ENCODE measurements at places on chromosomes 3 and 15. TPM values are rescaled to one million over a fixed set of nuclear protein-coding genes. Genes with fewer than 3 reads are reported as not detected.

The TRIM42 gene
- not detected for total RNA-seq

The SCG3 gene
- total RNA-seq = not detected

DNA sequence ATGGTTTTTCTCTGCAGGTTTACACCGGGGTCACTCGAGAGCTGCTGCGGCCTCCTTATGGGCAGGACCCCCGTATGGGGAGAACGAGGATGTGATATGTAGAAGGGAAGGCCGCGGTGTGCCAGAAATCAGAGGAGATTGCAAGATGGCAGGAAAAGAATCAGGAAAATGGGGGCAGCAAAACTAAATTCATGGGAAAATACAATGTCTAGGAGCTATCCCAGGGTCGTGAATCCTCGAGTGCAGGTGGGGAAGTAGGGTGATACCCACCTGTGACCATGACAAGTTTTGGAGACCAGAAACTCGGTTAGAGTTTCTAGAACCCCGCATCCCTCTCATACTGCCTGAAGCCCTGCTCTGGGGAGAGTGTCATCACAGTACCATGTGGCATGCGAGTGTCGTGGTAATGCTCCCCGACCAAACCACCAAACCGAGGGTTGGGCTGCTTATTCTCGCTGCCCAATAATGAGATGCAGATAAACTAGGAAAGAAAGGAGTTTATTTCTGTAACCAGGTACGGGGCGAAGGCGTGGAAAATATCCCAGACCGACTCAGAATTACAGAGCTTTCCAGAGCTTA lies 781 bp downstream of the TRNT1 start:
- peaks cover 2% of the 10 kb centered on the region for H3K36me3 ChIP-seq
- no peaks in the 10 kb centered on the region for H3K4me1 ChIP-seq
- no peaks in the 10 kb centered on the region for H3K27me3 ChIP-seq
- no peak for DNase-seq

DNA sequence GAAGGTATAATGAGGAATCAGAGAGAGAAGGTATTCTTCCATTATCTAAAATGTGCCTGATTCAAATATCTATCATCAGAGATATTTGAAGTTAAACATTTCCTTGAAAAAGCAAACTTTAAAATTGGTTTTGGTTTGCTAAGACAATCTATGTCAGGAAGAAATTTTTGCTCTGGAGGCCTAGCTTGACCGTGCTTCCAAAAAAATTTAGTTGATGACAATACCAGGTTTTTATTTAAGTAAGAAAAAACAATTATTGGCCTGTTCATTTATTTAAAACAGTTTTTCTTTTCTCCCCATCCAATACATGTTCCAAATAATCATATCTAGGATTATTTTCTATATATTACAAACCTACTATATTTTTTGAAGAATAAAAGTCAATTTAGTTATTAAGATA lies 75.3 kb downstream of the OTOL1 start:
- H3K27ac ChIP-seq = no peak overlapping the region
- H3K4me3 ChIP-seq = no peak overlapping the region
- no peaks in the 10 kb centered on the region for H3K36me3 ChIP-seq
- DNase-seq = no peak

The FSD2 gene
- total RNA-seq = not detected

DNA sequence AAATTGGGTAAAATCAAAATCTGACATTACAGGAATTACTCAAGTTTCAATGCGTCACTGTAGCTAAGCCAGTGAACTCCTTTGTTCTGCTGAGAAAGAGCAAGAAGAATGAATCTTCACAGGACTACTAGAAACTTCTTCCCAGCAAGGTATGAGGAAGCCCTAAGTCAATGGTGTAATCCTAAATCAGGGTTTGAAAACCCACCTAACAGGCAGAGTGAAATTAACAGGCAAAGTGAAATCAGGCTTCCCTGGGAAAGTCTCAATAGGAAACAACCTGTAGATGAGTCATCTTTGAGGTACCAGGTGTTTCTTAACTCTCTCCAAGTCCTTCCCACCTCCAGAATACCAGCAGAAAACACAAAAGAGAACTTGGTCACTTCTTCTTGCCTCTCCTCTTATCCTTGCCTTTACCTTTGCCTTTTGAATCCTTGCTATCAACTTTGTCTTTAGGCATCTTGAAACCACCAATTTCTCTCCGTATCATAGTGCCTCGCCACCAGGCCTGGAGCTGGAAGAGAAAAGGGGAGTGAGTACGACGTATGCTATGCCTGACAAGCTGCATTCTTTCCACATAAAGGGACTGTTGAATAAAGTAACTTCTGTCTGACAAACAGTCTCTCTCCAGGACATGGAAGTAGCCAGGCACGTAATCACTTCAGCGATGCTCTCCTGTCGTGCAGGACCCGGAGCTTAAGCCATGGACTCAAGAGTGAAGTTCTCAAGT lies 60.6 kb upstream of the RPL35A start:
- no peak overlapping the region for H3K4me3 ChIP-seq
- H3K27me3 ChIP-seq = no peaks in the 10 kb centered on the region
- H3K36me3 ChIP-seq = peaks cover 2% of the 10 kb centered on the region
- no peak overlapping the region for H3K27ac ChIP-seq
- H3K4me1 ChIP-seq = no peaks in the 10 kb centered on the region
- no peak for DNase-seq

- no peak for DNase-seq
- H3K27ac ChIP-seq = no peak overlapping the region
- H3K4me3 ChIP-seq = no peak overlapping the region
- no peaks in the 10 kb centered on the region for H3K27me3 ChIP-seq
- H3K36me3 ChIP-seq = no peaks in the 10 kb centered on the region
Measured at GRCh38 chr15:52042051-52042851, 23.2 kb downstream of the MAPK6 start.

DNA sequence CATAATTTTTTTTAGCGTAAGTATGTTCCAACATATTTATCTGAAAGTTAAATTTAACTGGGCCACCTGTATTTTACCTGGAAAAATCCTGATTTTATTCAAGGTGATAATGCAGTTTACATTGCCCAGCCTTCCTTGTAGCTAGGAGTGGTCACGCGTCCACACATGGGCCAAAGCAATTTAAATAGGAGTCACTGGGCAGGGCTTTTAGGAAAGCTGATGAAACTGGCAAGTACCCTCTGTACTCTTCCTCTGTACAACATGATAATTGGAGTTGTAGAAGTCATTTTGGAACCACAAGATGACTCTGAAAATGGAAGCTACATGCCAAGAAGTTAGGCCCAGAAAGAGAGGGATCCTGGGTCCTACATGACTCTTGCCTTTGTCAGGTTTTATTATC lies 9.5 kb downstream of the BTD start:
- no peak overlapping the region for H3K27ac ChIP-seq
- no peaks in the 10 kb centered on the region for H3K27me3 ChIP-seq
- no peak overlapping the region for H3K4me3 ChIP-seq
- H3K36me3 ChIP-seq = no peaks in the 10 kb centered on the region
- H3K4me1 ChIP-seq = peaks cover 3% of the 10 kb centered on the region

The RNU5B-1 gene
- 40.6 TPM for total RNA-seq

GRCh38 chr15:73239564-73240215 lies 129.1 kb downstream of the HCN4 start:
- no peak for DNase-seq
- H3K4me3 ChIP-seq = no peak overlapping the region
- H3K4me1 ChIP-seq = no peaks in the 10 kb centered on the region

- H3K4me3 ChIP-seq = no peak overlapping the region
- H3K27ac ChIP-seq = no peak overlapping the region
- H3K36me3 ChIP-seq = no peaks in the 10 kb centered on the region
- H3K4me1 ChIP-seq = no peaks in the 10 kb centered on the region
- no peaks in the 10 kb centered on the region for H3K27me3 ChIP-seq
Measured at GRCh38 chr3:123476967-123477750, 28.3 kb upstream of the ADCY5 start.

The PAQR9 gene
- not detected for total RNA-seq

DNA sequence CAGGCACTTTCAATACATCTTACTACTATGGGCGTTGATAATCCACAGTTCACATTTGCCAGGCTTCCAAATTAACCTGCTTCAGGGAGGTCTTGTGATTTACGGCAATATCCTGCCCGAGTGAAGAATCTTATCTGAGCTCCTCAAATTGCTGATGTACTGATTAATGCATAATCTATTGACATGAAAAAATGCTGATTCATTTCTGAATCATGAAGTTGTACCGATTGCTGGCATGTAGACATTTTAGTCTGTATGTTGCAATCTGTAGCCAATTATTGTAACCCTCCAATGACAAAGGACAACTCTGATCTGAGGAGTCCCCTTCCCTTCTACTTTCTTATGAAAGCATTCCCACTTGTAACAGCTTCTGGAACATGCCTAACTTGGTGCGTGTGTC lies 97.2 kb downstream of the SEC22A start:
- no peak for DNase-seq
- H3K4me3 ChIP-seq = no peak overlapping the region
- peaks cover 10% of the 10 kb centered on the region for H3K36me3 ChIP-seq
- no peak overlapping the region for H3K27ac ChIP-seq
- no peaks in the 10 kb centered on the region for H3K4me1 ChIP-seq

The ZBTB38 gene
- 139 TPM for total RNA-seq

The SLC6A1 gene
- 1.4 TPM for total RNA-seq

DNA sequence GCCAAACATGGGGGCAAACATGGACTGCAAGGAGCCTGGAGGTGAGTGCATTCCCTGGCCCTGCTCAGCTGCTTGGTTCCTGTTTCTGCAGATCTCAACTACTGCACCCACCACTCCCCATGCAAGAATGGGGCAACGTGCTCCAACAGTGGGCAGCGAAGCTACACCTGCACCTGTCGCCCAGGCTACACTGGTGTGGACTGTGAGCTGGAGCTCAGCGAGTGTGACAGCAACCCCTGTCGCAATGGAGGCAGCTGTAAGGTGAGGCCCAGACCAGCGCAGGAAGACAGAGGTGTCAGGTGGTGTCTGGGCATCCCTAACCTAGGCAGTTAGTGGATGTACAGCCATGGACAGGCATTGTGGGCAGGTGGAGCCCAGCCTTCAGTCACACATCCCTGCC lies 5.3 kb downstream of the DLL4 start:
- no peak overlapping the region for H3K4me3 ChIP-seq
- no peak overlapping the region for H3K27ac ChIP-seq
- H3K4me1 ChIP-seq = no peaks in the 10 kb centered on the region
- no peaks in the 10 kb centered on the region for H3K36me3 ChIP-seq
- DNase-seq = no peak

DNA sequence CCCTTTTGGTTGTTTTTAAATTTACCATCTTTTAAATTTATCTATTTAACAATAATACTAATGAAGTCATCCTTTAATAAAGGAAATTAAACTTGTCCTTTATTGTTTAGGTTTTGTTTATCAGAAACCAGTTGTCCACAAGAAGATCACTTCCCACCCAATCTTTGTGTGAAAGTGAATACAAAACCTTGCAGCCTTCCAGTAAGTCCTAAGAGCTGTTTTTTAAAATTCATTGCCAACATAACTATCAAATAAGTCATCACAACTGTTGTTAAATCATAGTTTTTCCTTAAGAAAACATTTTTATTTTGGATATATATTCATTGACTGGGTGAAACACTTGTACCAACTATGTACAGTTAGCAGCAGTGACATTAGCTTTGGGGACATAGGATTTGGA lies 59.4 kb downstream of the CALML4 start:
- H3K4me1 ChIP-seq = peaks cover 2% of the 10 kb centered on the region
- no peaks in the 10 kb centered on the region for H3K27me3 ChIP-seq
- no peaks in the 10 kb centered on the region for H3K36me3 ChIP-seq
- H3K27ac ChIP-seq = no peak overlapping the region

The LDHAL6B gene
- not detected for total RNA-seq

The PLAAT1 gene
- total RNA-seq = not detected

The ROBO2 gene
- total RNA-seq = 1.3 TPM

GRCh38 chr15:77825546-77825945 lies 192.8 kb upstream of the LINGO1 start:
- no peaks in the 10 kb centered on the region for H3K4me1 ChIP-seq
- H3K27me3 ChIP-seq = no peaks in the 10 kb centered on the region
- H3K36me3 ChIP-seq = no peaks in the 10 kb centered on the region
- no peak overlapping the region for H3K4me3 ChIP-seq
- DNase-seq = peak; percentile 72
- H3K27ac ChIP-seq = no peak overlapping the region

- no peaks in the 10 kb centered on the region for H3K27me3 ChIP-seq
- no peak overlapping the region for H3K27ac ChIP-seq
- no peak for DNase-seq
- no peaks in the 10 kb centered on the region for H3K4me1 ChIP-seq
- no peaks in the 10 kb centered on the region for H3K36me3 ChIP-seq
- H3K4me3 ChIP-seq = no peak overlapping the region
Measured at GRCh38 chr3:111571907-111572460, 23.2 kb downstream of the ZBED2 start.

DNA sequence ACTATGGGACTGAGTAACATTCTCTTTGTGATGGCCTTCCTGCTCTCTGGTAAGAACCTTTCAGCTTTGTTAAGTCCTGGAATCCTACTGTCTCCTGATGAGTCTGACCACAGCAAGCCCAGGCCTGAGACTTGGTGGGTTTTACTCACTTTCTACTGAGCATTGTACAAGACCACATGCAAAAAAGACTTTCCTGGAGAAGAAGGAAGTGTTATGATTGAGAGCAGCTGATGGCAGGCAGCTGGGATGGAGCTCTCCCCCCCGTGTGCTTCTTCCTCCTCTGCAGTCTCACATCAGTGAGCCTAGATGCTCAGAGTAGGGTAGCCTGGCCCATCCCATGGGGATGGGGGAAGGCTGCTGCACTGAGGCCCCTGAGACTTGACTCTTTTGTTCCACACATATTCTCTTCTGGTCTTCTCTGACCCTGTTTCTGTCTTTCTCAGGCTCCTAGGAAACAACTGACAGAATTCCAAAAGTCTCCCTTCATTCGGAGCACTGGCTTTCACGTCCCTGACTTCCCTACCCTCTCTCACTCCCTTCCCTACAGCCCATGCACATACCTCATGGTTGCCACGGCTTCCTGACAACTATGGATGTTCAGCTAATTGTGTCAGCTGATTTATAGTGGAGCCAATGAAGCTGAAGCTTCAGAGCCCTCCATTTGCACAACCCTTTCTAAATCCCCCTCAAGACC lies 36.6 kb downstream of the CD86 start:
- no peak overlapping the region for H3K4me3 ChIP-seq
- no peak for DNase-seq
- no peaks in the 10 kb centered on the region for H3K4me1 ChIP-seq
- H3K36me3 ChIP-seq = no peaks in the 10 kb centered on the region
- H3K27me3 ChIP-seq = peaks cover 1% of the 10 kb centered on the region

The ZIC4 gene
- total RNA-seq = 0.49 TPM

The GORASP1 gene
- total RNA-seq = 62.2 TPM

- H3K4me1 ChIP-seq = no peaks in the 10 kb centered on the region
- no peak for DNase-seq
- H3K36me3 ChIP-seq = no peaks in the 10 kb centered on the region
- peak overlapping the region; percentile 29 for H3K4me3 ChIP-seq
Measured at GRCh38 chr15:94845390-94845716, 614.0 kb downstream of the MCTP2 start.

DNA sequence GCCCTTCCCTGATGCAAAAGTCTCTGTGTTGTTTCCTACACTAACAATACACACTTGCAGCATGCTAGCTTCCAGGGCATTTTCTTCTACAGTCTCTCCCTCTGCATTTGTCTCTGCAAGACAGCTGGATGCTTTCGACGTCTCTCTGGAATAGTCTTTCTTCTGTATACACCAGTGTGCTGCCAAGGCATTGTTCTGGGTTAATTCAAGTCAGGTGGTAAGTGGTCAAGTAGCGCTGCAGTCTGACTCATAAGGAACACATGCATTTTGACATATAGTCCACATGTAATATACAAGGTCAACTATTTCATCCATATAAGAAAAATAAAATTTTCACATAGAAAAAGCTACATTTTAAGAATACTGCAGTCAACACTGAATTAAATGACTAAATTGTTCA lies 92.7 kb downstream of the MYLK start:
- DNase-seq = no peak
- H3K4me1 ChIP-seq = no peaks in the 10 kb centered on the region
- H3K36me3 ChIP-seq = no peaks in the 10 kb centered on the region
- no peak overlapping the region for H3K27ac ChIP-seq
- H3K27me3 ChIP-seq = no peaks in the 10 kb centered on the region

GRCh38 chr3:101996832-101997231 lies 147.5 kb downstream of the NFKBIZ start:
- no peak overlapping the region for H3K4me3 ChIP-seq
- no peak for DNase-seq
- no peaks in the 10 kb centered on the region for H3K27me3 ChIP-seq
- no peaks in the 10 kb centered on the region for H3K4me1 ChIP-seq
